ENCODE measurements at places on chromosomes 7 and 10.

DNA sequence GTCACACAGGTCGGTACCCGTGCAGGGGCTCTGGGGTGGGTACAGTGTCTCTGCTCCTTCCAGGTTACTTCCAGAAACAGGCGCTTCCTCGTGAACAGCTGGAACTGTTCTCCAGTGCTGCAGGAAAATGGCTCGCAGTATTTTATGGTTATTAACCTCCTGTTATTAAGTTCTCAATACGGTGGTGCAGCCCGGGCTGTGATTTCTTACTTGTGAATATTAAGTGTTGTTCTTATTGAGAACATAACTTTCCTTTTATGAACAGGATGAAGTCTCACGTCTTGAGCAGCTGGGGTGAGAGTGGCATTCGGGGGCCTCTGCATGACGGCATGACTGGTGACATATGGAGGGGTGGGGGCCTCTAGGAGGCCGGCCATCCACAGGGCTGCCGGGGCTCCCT, 430.8 kb downstream of the GLRX3 start:
- no peak for DNase-seq

- no peak for DNase-seq
Measured at GRCh38 chr10:51251110-51251509, 176.8 kb downstream of the PRKG1 start.

DNA sequence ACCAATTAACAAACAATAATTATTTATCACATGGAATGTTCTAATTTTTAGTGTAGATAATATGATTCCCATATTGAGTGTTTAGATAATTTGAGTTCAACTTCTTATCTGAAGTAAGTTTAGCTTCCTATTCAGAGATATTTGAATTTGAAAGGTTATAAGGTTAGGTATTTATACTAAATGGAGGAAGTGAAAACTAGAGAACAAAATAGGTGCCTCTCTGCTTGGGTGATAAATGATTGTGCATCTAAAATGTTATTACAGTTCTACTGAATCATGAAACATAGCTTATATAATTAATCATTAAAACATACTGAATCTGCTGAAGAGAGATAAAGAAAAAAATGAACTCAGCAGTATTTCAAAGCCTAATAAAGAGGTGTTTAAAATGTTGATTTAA, 1174.3 kb downstream of the XPNPEP1 start:
- no peak for DNase-seq

- no peak for DNase-seq
Measured at GRCh38 chr7:138903186-138903820, 77.9 kb downstream of the KIAA1549 start.

GRCh38 chr10:68599771-68600040, 39.6 kb downstream of the TET1 start:
- DNase-seq = no peak

GRCh38 chr10:56624082-56624481, 263.0 kb upstream of the ZWINT start:
- no peak for DNase-seq

Data from cerebellar nuclear complex (tissue), 1 donor.